Activated CD4-positive, alpha-beta memory T cell treated with anti-CD3 and anti-CD28 coated beads for 36 hours (primary cell): ENCODE measurements at places on chromosomes 2 and 18. TPM values are rescaled to one million over a fixed set of nuclear protein-coding genes. Genes with fewer than 3 reads are reported as not detected.

The CRYBA2 gene
- not detected for total RNA-seq

The PSD4 gene
- 170 TPM for total RNA-seq

The ZSWIM2 gene
- not detected for total RNA-seq

The PID1 gene
- total RNA-seq, result not detected

The SOCS6 gene
- total RNA-seq, result 1.3 TPM

The RAD51AP2 gene
- total RNA-seq, result not detected

GRCh38 chr2:98472132-98472650 is 27.5 kb downstream of the INPP4A start:
- no peak for DNase-seq
- no peaks in the 10 kb centered on the region for H3K27me3 ChIP-seq
- no peak overlapping the region for H3K27ac ChIP-seq
- H3K36me3 ChIP-seq, result peaks cover 3% of the 10 kb centered on the region
- no peak overlapping the region for H3K4me3 ChIP-seq

GRCh38 chr2:36318547-36318946 is 37.0 kb upstream of the CRIM1 start:
- no peak overlapping the region for H3K27ac ChIP-seq
- peaks cover 5% of the 10 kb centered on the region for H3K27me3 ChIP-seq
- H3K4me1 ChIP-seq, result no peaks in the 10 kb centered on the region
- H3K36me3 ChIP-seq, result peaks cover 2% of the 10 kb centered on the region
- no peak overlapping the region for H3K4me3 ChIP-seq

DNA sequence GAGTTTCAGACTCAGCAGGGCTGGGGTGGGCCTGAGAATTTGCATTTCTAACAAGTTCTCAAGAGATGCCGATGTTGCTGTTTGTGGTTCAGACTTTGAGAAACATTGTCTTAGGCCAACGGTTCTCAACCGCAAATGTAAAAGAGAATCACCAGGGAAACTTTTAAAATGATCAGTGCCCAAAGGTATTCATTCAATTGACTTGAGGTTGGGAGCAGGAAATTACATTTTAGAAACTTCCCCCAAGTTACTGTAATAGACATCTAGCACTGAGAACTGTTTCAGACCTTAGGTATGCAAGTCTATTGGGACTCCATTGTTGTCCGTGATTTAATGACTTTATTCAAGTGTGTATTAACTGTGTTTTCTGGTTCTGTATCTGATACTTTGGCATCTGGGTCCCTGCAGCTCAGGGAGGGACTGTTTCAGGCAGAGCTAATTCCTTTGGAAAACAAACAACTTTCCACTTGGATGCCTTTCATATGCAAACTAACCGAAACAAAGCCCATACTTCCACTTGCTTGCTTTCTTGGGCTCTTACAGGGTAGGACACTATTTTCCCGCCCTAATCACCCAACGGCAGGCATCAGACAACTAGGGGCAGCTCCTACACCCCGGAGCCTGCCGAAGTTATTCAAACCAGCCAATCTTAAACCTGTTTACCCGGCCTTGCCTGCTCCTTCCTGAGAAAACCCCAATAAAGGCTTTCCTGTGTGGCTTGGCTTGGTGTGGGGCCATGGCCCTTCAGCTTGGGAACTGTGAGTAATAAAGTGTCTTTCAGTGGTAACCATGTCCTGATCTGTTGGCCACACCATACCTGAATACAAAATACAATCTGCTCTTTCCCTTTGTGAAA is 97.6 kb downstream of the POLE4 start:
- no peak for DNase-seq
- no peak overlapping the region for H3K4me3 ChIP-seq
- H3K27me3 ChIP-seq, result no peaks in the 10 kb centered on the region
- no peak overlapping the region for H3K27ac ChIP-seq

DNA sequence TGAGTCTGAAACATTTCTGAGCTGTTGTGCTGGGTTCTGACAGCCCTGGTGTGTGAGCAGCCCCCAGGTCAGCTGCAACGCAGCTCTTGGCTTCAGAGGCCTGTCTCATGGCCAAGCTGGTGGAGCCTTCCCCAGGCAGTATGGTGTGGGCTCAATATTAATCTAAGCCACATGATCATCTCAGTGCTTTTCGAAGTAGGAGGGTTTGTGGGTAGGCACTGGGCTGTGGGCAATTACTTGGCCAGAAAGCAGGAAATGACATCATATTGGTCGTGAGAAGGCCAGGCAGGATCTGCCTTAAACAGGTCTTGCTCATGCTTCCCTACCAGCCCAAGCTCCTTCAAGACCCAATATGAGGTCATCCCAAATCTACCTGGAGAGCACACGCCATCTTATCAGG is 26.9 kb downstream of the LOXHD1 start:
- peaks cover 6% of the 10 kb centered on the region for H3K27me3 ChIP-seq
- no peaks in the 10 kb centered on the region for H3K4me1 ChIP-seq
- DNase-seq, result peak; percentile 35

- no peaks in the 10 kb centered on the region for H3K4me1 ChIP-seq
- no peaks in the 10 kb centered on the region for H3K27me3 ChIP-seq
- no peak overlapping the region for H3K27ac ChIP-seq
- no peak for DNase-seq
- no peak overlapping the region for H3K4me3 ChIP-seq
These were observed 226.9 kb downstream of the VAPA start for GRCh38 chr18:10140461-10141282.

DNA sequence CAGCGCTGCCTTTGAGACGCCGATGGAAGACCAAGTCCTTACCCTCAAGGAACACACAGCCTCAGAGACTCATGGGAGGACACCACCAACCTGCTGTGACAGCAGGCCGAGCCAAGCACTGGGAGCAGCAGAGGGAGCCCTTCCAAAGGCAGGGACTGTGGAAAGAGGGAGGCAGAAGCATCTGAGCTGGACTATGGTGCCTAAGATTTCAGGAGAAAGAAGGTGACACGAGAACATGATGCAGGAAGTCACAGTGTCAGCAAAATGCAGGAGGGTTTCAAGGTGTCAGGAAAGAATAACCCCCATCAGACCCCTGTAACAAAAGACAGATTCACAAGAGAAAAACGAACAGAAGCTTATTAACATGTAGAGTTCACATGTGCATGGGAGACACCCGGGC is 24.2 kb upstream of the COX7A2L start:
- no peaks in the 10 kb centered on the region for H3K36me3 ChIP-seq
- no peak for DNase-seq
- H3K27me3 ChIP-seq, result no peaks in the 10 kb centered on the region
- no peak overlapping the region for H3K27ac ChIP-seq

- no peaks in the 10 kb centered on the region for H3K36me3 ChIP-seq
- H3K27ac ChIP-seq, result no peak overlapping the region
These were observed 14.5 kb downstream of the KCNS3 start for GRCh38 chr2:17892770-17893534.

DNA sequence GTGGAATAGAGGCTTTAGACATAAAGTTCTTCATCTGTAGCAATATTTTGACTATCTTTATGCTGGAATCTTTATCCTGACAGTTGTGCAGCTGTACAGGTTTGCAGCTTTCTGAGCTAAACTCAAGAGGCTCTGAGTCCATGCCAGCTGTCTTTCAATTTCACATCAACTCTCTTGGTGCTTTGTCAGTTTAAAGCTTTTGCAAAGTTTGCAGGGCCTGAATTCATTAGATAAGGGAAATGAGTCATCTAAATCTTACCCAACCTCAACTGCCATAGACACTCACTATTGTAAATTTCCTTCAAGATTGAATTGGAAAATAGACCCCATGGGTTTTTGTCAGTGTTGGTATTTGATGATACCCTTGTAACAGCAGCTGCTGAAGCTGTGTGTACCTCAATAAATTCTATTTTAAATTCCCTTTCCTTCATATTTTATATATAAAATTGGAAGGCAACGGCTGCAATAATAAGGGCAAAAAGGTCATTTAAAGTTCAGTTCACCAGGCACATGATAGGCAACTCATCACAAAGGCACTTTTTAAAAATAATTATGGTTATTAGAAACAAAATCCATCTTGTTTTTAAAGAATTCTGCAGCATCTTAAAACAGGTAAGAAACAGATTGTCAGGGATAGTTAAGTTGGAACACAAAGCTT is 169.9 kb upstream of the SLC39A10 start:
- H3K4me3 ChIP-seq, result no peak overlapping the region
- H3K27me3 ChIP-seq, result no peaks in the 10 kb centered on the region
- DNase-seq, result no peak
- peaks cover 2% of the 10 kb centered on the region for H3K36me3 ChIP-seq

DNA sequence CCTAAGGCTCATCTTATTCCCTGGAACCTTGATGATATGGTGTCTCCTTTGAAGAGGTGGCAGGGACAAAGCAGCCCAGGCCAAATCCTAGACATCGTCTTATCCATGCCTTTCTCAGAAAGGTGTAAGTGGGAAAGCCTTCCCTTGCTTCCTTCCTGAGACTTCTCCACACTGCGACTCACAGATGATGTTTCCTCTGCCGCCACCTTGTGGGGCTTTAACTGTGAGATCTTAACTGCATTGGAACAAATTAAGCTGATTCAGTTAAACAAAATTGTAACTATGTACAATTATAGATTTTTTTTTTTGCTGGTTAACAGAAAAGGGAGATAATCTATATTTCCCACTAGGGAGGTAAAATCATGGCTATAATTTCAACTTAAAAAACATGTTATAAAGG is 10.0 kb upstream of the GCA start:
- no peaks in the 10 kb centered on the region for H3K36me3 ChIP-seq
- no peak overlapping the region for H3K27ac ChIP-seq
- H3K27me3 ChIP-seq, result no peaks in the 10 kb centered on the region
- no peak overlapping the region for H3K4me3 ChIP-seq

GRCh38 chr18:49381267-49381845 is 79.1 kb downstream of the DYM start:
- no peak overlapping the region for H3K27ac ChIP-seq
- no peaks in the 10 kb centered on the region for H3K27me3 ChIP-seq
- no peak overlapping the region for H3K4me3 ChIP-seq
- H3K4me1 ChIP-seq, result no peaks in the 10 kb centered on the region
- no peak for DNase-seq

DNA sequence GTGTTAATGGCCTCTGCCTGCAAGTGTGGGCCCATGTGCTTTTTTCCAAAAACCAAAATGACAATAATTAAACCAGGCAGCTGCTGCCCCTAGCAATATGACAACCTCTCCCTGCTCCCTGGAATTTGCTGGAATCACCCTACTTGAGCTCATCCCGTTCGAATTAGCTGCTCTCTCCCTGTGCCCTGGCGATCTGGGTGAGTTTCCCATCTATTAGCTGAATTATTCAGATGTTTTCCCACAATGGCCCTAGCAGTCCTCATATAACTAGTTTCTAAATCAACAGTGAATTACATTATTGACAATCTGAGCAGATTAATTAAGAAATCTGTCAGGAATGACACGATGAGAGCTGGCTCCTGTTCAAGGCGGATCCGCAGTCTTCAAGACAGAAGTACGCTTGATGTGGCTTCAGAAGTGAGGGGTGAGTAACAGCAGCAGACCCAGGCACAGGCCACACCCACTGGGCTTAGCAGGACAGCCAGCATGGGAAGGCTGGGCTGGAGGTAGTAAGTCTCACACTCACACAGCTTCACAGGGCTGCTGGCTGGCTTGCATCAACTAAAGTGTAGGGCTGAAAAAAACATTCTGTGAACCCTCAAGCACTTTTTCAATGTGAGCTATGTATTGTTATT is 366.2 kb upstream of the ID2 start:
- H3K27ac ChIP-seq, result no peak overlapping the region
- no peaks in the 10 kb centered on the region for H3K36me3 ChIP-seq
- DNase-seq, result no peak
- peaks cover 47% of the 10 kb centered on the region for H3K4me1 ChIP-seq
- no peaks in the 10 kb centered on the region for H3K27me3 ChIP-seq
- no peak overlapping the region for H3K4me3 ChIP-seq

GRCh38 chr2:28821295-28821958 is 10.8 kb downstream of the SPDYA start:
- H3K27me3 ChIP-seq, result no peaks in the 10 kb centered on the region
- peaks cover 6% of the 10 kb centered on the region for H3K4me1 ChIP-seq

GRCh38 chr18:57771626-57772025 is 31.5 kb downstream of the ATP8B1 start:
- DNase-seq, result no peak
- peaks cover 4% of the 10 kb centered on the region for H3K4me1 ChIP-seq

DNA sequence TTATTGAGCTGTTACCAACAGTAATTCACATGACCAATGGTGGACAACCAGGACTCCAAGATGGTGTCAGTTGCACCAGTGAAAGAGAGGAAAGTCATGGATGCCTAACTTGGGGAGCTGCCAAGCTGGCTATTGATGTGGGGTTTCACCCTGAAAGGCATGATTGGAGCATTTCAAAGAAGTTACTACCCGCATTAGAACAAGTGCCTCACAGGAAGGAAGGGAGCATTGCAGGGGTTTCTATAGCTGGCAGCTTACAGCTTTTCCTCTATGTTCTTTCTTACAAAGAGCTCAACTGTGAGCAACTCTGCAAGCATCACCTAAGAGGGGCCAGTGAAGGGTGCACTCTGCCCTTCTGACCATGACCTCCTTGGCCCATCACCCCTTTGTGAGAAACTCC is 93.1 kb downstream of the TNFRSF11A start:
- H3K4me1 ChIP-seq, result peaks cover 39% of the 10 kb centered on the region
- H3K27me3 ChIP-seq, result peaks cover 11% of the 10 kb centered on the region
- H3K27ac ChIP-seq, result no peak overlapping the region
- peak; percentile 25 for DNase-seq
- no peak overlapping the region for H3K4me3 ChIP-seq

DNA sequence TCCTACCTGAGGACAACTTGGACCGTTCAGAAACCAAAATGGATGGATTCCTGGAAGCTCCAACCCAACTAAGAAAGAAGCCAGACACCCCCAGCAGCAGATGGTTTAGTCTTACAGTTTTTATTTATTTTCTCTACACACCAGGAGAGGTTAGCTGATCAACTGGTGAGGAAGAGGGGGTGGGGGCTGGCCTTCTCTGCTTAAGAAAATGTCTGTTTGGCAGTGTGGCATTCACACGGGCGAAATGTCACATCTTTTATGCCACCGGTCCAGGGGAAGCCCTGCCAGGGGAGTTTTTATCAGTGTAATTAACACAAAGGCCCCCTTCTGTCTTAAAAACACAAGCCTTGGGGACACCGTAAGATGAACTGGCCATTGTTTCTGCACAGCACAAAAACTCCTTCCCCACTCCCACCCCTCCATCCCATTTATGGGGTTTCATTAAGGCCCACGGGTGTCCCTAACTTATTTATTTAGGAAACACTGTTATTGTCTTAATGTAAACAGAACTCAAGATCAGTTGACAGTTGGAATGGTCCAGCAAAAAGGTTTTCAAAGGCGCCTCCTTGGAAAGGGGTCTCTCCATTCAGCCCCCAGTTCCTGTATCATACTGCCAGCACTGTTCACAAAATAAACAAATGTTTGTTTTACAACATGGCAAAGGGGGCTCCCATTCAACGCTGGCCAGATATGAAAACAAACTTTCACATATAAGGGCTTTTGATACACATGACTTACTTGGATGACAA is 217.0 kb downstream of the C1D start:
- no peak overlapping the region for H3K4me3 ChIP-seq
- no peak for DNase-seq
- no peaks in the 10 kb centered on the region for H3K36me3 ChIP-seq
- no peaks in the 10 kb centered on the region for H3K4me1 ChIP-seq
- peaks cover 16% of the 10 kb centered on the region for H3K27me3 ChIP-seq

- H3K4me3 ChIP-seq, result no peak overlapping the region
- peaks cover 6% of the 10 kb centered on the region for H3K4me1 ChIP-seq
- no peak overlapping the region for H3K27ac ChIP-seq
These were observed 103.4 kb upstream of the SERTAD2 start for GRCh38 chr2:64757126-64757525.
